ENCODE measurements at places on chromosomes 11 and 22. TPM values are rescaled to one million over a fixed set of nuclear protein-coding genes. Genes with fewer than 3 reads are reported as not detected.
A peak's percentile ranks its signal among the peaks of the same experiment; 100 is the strongest.

The PIH1D2 gene
- total RNA-seq, result 14.6 TPM

The ZW10 gene
- total RNA-seq, result 23.4 TPM

DNA sequence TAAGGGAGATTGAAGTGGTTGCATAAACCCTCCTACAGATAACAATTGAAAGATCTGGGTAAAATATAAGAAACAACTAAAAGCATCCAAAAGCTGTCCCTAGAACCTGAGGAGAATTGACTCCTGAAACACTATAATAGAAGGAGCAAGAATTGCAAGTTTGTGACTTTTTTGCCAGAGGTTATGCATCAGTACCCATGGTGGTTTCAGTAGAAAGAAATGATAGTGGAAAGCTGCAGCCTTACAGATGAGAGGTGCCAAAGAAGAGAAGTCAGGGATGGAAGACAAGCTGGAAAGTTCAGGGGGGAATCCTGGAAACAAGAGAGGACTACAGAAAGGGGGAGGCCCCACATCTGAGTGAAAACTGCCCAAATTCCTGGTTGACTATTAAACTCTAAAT lies 80.7 kb downstream of the PACS1 start:
- DNase-seq, result no peak

DNA sequence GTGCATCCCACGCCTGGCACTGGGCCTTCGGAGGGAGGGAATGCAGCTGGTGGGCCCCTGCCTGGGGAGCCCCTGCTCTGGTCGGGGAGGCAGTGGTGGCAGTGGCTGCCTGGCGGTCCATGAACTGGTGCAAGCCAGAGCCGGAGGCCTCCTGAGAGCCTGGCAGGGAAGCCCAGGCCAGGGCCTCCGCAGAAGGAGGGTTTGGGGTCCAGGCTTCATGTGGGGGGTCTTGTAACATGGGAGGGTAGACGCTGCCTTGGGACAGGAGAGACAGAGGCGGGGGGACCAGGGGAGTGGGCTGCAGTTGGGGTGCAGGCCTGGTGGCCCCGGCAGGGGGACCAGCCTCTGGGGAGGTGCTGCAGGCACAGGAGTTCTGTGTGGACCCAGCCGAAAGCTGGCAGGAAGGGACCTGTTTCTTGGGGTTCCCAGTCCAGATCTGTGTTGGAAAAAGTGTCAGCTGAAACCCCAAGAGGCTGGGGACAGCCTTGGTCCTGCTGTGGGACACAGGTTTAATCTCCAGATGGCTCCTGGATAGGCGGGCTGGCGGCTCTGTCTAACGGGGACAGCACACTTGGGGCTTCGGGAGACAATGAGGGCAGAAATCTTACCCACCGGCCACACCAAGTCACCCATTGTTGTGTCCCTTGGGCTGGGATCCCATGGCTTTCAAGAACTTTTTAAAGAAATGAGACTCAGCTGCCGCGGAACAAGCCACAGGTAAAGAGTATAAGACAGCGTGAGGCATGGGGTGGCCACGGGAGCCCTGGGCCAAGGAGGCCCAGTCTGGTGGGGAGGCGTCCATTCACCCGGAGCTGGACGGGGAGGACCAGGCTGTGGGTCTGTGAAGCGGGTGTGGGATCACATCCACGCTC lies 73.5 kb downstream of the KCNQ1 start:
- DNase-seq, result no peak

The ST14 gene
- total RNA-seq, result not detected

- no peak for DNase-seq
These were observed 804 bp downstream of the APIP start for GRCh38 chr11:34915136-34916014.

DNA sequence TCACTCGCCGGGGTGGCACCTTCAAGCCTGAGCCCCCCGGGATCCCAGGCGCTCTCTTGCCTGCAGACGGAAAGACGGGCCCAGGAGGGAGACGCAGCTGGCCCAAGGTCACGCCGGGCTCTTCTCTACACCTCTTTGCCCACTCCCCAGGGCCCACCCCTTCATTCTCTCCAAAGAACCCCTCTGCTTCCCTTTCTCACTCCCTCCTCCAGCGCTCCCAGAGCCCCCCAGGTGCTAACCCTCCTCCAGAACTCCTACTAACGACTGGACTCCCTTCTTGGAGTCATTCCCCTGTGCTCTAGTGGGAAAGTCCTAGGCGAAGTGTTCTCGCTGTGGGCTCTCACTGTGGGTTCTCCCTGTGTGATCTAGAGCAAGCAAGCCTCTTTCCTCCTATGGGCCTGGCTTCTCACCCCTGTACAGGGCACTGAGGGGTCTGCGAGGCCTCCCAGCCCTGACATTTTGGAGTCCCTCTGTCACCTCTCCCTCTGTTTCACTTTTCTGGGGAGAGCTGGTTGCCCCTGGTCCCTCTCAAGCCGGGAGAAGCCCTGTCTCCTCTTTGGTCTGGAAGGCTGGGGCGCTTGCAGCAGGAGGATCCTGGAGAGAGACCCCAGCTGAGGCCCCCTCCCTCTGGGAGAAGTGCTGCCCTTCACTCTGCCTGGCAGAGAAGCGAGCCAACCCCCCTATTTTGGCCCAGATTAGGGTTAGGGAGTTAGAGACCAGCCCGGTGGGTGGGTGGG lies 858 bp downstream of the OAF start:
- DNase-seq, result no peak

- no peak for DNase-seq
These were observed 251.4 kb downstream of the DDX10 start for GRCh38 chr11:108916290-108916689.

- DNase-seq, result no peak
These were observed 86.6 kb downstream of the SHANK2 start for GRCh38 chr11:71165771-71166170.

The MMP12 gene
- 0.12 TPM for total RNA-seq

GRCh38 chr11:118746988-118747585 lies 43.9 kb downstream of the DDX6 start:
- no peak for DNase-seq

DNA sequence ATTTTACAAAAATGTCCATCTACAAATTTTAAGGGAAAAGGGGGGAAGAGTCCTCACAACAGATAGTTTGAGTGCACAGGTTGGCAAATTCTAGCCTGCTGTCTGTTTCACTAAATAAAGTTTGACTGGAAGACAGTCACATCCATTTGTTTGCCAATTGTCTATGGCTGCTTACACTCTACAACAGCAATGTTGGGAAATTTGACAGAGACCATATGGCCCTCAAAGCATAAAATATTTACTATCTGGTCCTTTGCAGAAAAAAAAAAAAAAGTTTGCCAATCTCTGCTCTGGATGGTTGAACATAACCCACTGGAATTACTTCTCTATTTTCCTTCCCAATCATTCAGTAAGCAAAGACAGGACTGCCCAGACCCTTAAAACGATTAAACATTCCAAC lies 88.2 kb downstream of the FCHSD2 start:
- no peak for DNase-seq

DNA sequence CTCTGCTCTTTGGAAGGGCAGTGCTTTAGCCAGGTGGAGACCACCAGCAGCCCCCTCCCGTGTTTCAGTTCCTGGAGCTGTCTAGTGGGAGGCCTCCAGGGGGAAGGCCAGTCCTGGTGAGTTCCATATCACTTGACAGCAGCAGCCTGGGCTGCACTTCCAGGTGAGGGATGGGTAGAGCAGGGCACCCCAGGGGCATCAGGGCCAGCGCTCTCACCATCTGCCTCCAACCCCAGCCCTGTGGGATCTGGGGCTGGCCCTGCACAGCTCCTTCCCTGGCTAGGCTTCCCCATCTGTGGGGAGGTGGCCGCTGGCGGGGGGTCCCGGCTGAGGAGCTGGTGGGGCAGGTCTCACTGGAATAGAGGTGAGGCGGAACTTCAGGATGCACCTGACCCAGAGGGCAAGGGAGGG lies 60.5 kb downstream of the MORC2 start:
- no peak for DNase-seq

DNA sequence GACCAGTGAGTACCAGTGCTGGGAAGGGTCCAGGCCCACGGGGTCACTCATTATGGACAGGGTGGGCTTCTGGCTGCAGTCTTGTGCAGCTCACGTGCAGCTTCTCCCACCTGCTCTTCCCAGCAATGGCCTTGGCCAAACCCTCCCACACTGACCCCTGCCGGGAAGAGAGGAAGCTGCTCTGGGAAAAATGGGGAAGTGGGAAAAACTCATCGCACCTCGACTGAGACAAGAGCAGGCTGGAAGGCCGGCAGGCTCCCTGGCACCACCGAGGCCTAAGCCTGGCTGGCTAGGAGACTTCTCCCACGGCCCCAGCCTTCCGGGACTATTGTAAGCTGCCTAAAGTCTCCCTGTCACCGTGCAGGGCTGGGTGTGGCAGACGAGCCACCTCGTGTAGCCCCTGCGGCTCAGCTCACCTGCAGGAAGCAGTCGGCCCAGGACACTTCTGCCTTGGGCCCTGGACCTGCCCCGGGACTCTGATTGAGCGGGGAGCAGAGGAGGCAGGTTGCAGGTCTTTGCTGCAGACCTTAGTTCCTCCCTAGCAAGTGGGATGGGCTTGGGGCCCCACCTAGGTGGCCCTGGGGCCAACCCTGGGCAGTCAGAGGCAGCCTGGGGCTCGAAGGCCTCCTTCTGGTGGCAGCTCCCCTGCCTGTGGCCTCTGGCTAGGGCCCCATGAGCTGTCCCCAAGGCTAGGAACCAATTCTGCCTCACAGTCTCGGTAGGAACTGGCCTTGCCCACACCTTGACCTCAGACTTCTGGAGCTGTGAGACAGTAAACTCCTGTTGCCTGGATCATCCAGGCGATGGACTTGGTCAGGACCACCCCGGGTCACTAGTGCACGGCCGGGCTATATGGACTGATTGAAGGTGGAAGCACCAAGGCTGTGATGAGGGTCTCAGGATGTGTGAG lies 23.1 kb downstream of the MRGPRG start:
- DNase-seq, result no peak

The SERPING1 gene
- 0.26 TPM for total RNA-seq

The TMEM132A gene
- 16.3 TPM for total RNA-seq

The APOBEC3B gene
- total RNA-seq, result 4.5 TPM

GRCh38 chr22:49861642-49862495 lies 8.2 kb downstream of the ZBED4 start:
- DNase-seq, result no peak

The EPS8L2 gene
- 10.7 TPM for total RNA-seq

- DNase-seq, result no peak
These were observed 25.8 kb downstream of the RSPH14 start for GRCh38 chr22:23115825-23116494.

DNA sequence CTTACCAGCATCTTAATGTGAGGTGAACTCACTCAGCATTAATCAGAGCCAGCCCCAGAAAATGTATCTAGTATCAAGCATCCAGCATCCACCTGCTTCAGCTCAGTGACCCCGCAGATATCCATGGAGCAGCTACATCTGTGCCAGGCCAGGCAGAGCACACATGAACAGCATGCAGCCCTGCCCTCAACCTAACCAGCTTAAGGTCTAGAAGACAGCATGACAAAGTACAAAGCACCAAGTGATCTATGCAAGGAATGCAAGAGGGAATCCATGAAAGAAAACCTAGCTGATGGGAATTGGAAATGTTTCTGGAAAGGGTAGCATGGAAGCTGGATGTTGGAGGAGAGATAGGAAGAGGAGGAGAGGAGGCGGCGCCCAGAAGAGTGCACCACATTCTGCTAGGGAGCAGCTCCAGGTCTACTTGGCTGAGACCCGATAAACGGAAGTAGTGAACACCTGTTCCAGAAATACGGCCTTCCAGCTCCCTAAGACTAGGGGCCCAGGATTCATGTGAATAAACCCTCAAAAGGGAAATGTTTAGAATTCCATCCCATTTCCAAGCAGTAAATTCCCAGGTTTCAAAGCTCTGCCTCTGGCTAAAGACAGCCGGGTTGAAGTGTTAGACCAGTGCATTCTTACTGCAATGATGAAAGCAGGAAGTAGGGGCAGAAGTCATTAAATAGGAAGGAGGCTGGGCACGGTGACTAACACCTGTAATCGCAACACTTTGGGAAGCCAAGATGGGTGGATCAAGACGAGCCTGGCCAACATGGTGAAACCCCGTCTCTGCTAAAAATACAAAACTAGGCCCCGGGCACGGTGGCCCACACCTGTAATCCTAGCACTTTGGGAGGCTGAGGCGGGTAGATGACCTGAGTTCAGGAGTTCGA lies 23.5 kb upstream of the L3MBTL2 start:
- peak; percentile 80 for DNase-seq

DNA sequence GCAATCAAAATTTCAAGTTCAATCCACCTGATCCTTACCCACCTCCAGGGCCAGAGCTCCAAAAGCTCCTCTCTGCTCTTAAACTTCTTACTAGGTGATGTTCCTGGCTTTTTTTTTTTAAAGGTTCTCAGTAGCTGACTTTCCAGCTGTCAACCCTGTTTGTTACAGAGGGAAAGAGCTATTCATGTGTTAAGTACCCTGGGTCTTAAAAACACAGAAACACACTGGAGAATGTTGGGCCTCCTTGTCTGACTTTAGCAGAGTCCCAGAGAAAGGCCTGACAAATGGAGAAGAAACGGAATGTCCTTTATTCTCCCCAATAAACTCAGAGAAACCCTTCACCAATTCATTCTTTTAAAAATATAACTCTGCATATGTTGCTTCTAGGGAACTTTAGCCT lies 3.2 kb downstream of the LRRC4C start:
- no peak for DNase-seq

DNA sequence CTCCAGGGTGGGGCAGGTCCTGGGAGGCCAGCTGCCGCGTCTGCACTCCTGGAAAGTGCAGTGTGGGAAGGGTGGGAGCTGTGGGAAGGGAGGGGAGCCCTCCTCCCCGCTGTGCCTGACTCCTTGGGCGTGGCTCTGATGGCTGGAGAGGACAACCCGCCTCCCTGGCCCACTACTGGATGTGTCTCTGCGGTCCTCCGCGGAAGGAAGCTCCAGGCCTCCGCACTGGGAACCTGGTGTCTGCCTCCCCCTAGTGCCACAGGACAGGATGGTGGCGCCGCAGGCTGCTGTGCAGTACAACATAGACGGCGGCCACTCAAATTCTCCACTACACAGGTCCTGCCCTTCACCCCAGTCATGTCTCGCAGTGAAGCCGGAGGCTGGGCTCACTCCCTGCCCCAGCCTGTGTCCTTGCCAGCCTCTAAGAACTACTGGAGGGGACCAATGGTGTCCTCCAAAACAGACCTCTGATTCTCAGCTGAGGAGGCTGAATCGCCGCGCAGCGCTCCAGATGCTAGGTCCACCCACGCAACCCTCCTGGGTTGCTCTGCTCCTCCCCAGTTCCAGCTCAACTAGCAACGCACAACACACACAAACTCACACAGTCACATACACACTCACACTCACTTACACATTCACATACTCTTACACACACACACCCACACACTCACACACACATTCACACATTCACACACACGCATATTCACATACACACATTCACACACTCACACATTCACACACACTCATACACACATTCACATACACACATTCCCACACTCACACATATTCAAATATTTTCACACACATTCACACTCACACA lies 12.4 kb upstream of the DSCAML1 start:
- DNase-seq, result peak; percentile 63

GRCh38 chr11:20054584-20054983 lies 105.7 kb downstream of the DBX1 start:
- DNase-seq, result no peak

- peak; percentile 47 for DNase-seq
These were observed 66.8 kb downstream of the FEZ1 start for GRCh38 chr11:125429174-125429707.

- no peak for DNase-seq
These were observed at the start of gene ENTHD1 for GRCh38 chr22:39893526-39893925. TSS of gene ENTHD1 (minus strand) at chr22:39893760. CDS start at chr22:39887748, 6,012 bp downstream.

The OR5P2 gene
- total RNA-seq, result not detected
